ENCODE measurements at places on chromosomes 3 and 15.

DNA sequence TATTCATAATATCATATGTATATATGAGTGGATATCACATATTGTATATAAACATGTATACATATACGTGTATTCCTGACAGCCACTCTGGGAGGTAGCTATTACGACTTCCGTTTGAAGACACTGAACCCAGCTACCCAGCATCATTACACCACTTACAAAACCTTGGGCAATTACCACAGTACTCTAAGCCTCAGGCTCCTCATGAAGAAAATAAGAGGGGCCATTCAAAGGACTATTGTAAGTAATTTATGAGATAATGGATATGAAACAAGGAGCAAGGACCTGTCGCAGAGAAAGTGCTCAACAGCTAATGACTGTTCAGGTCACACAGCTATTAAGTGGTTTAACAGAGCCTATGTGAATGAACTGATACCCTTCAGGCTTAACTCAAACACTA, 52.4 kb downstream of the KCNMB2 start:
- DNase-seq = no peak

GRCh38 chr15:69974321-69974720, 123.4 kb downstream of the TLE3 start:
- no peak for DNase-seq

DNA sequence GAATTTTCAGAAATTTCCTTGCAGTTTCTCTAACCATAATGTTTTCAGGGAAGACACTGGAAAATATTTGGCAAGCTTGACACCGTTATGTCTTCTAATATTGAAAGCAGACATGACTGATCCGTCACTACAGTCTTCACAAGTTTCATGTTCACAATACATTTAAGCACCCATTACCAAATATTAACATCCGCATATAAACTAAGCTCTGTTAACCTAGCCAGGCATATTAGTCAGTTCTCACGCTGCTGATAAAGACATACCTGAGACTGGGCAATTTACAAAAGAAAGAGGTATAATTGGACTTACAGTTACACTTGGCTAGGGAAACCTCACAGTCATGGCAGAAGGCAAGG, 162.7 kb upstream of the LYSMD4 start:
- DNase-seq = no peak

GRCh38 chr3:54963641-54964040, 35.8 kb upstream of the LRTM1 start:
- DNase-seq = no peak

GRCh38 chr3:155232605-155233004, 60.9 kb downstream of the STRIT1 start:
- DNase-seq = peak; percentile 44

DNA sequence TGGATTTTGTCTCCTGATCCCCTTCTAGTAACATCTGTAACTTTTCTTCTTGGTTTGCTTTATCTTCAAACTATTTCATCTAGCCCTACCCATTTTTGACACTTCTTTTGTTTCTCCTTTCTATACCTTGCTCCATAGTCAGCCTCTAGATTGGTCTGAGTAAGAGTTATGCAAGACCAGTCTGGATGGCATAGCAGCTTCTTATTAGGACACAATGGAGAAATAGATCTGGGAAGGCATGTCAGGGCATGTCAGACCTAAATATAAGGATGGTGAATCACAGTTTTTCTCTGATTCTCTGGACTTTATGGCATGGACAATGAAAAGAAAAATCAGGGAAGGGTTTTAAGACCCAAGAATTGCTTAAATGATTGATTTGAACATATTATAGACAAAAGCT, 452.5 kb downstream of the RAP2B start:
- DNase-seq = no peak

DNA sequence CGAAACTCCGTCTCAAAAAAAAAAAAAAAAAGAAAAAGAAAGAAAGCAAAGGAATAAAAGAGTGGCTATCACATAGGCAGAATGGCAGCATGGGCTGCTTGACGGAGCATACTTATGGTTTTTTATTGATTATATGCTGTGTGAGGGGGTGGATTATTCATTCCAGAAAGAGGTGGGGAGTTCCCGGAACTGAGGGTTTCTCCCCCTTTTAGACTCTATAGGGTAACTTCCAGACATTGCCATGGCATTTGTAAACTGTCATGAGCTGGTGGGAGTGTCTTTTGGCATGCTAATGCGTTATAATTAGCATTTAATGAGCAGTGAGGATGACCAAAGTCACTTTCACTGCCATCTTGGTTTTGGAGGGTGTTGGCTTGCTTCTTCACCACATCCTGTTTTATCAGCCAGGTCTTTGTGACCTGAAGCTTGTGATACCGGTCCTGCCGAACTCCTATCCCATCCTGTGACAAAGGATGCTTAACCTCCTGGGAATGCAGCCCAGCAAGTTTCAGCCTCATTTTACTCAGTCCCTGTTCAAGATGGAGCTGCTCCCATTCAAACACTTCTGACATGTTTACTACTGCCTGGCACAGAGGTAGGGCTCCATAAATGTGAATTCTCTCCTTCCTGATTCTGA, 15.8 kb upstream of the ABHD17C start:
- no peak for DNase-seq
